Stimulated activated CD4-positive, alpha-beta T cell treated with anti-CD3 and anti-CD28 coated beads, Interleukin-15, amount 100 ng/mL, for 1 hour (primary cell): ENCODE measurements at places on chromosomes 4 and X.

DNA sequence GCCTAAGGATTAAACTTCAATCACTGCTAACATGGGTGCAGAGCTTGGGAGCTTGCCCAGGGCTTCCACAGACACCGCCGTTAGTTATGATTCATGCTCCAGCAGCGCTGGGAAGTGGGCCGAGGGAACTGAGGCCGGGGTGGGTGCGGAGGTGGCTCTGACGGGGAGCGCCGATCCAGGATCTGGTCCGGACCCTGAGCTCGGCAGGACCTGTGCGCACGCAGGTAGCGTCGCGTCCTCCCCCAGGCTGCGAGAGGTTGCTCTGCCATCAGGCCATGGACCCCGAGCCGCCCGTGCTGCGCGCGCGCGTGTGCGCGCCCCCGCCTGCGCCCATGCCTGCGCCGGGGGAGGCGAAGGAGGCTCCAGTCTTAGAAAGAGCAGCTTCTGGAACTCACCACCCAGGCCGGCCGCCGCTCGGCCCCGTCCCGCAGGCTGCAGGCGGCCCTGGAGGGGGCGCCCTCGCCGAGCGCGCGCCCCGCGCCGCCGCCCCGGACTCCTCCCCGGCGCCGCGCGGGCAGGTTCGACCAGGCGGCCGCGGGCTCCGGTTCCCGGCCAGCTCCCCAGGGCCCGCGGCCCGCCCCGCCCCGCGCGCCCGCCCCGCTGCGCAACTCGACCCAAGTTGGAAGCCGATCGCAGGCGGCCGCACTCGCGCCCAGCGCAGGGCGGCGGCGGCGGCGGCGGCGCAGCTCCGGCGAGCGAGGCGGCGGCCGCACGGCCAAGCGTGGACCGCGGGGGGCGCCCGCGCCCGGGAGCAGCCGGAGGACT, 732 bp upstream of the ADRA2C start:
- no peak for DNase-seq

- DNase-seq: no peak
These were observed 41.8 kb downstream of the RAB40A start for GRCh38 chrX:103477496-103477895.

DNA sequence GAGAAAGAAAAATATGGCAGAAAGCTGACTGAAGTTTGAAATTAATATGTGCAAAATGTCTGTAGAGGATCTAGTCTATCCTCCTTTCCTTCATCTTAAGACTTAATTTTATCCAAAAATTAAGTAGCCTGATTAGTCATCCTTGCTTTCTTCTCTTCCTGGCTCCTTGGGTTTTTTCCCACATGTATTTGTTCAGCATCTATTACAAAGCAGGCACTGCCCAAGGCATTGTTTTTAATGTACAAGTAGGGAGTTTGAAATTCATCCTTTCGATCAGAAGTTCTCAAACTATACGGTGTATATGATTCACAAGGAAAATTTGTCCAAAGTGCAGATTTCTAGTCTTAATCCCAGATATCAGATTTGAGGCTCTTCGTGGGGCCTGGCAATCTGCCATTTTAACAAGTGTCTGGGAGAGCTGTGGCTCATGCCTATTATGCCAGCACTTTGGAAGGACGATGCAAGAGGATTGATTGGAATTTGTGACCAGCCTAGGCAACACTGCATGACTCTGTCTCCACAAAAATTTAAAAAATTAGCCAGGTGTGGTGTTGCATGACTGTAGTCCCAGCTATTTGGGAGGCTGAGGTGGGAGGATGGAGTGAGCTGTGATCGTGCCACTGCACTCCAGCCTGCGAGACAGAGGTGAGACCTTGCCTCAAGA, 19.4 kb upstream of the YTHDC1 start:
- no peak for DNase-seq

DNA sequence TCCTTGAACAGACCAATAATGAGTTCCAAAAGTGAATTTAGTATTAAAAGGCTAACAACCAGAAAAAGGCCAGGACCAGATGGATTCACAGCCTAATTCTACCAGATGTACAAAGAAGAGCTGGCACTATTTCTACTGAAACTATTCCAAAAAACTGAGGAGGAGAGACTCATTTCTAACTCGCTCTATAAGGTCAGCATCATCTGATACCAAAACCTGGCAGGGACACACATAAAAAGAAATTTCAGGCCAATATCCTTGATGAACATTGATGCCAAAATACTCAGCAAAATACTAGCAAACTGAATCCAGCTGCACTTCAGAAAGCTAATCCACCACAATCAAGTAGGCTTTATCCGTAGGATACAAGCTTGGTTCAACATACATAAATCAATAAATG, 35.8 kb upstream of the USP46 start:
- DNase-seq: no peak
